T follicular helper cell (primary cell): ENCODE measurements at places on chromosomes 1 and 21.

- DNase-seq = no peak
These were observed 125.2 kb upstream of the KIAA0040 start for GRCh38 chr1:175317779-175318178.

DNA sequence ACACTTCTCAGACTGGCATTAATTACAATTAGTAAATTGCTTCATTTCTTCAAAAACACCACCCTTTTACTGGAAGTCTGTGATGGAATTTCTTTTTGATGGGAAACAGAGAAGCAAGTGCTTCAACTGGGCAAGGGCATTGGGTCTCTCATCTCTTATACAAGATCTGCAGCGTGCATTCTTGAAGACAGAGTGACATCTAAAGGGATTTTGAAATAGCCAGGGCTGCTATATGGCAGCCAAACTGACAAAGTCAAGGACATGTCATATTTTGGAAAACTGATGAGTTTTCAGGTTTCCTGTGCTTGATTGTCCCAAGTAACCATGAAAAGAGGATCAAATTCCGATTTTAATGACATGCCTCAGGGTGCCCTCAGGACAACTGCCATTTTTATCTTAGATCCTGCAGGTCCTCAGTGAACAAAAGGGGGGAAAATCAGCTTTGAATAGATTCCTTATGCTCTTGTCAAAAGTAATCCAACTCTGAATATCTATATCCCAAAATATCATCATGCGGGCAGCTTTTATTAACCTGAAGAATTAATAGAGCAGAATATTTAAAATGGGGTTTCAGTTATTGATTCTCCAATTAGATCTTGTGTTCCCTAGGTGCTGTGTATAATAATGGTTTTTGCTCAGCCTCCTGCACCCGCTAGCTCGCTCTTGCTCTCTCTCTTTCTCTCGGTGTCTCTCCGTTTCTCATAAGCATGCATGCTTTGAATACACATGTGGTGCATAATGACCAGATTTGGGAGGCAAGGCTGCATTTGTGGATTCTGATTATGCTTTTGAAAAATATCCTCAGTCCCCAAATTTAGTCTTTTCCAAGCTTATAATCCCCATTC, 221.8 kb downstream of the TTLL7 start:
- DNase-seq = no peak

- DNase-seq = no peak
These were observed 163.8 kb downstream of the EIF4G3 start for GRCh38 chr1:21012937-21013336.

DNA sequence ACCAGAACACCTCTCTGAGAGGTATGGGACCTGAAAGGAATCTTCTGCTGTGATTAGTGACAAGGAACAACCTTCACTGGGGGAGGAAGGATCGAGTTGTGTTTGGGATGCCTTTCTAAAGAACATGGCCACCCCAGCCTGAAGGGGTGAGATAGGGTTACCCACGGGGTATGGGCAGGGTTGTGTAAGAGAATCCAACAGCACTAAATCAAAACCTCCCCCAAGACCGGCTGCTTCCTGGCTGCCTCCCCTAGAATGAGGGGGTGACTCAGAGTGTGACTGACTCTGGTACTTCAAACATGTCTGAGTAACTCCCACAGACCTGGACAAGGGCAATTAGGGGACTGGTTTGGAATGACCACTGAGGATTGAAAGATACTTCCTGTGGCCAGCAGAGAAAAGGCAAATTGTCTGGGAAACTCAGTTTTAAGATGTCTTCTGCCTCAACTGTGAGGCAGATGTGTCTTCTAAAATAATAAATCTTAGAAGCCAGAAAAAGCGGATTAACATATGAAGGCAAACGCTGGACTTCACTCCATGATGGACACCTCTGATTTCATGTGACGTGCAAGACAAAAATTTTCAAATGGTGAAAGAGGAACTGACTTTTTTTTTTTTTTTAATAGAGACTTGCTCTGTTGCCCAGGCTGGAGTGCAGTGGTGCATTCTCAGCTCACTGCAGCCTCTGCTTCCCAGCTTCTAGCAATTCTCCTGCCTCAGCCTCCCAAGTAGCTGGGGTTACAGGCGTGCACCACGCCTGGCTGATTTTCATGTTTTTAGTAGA, 6.7 kb upstream of the PTPN14 start:
- no peak for DNase-seq

DNA sequence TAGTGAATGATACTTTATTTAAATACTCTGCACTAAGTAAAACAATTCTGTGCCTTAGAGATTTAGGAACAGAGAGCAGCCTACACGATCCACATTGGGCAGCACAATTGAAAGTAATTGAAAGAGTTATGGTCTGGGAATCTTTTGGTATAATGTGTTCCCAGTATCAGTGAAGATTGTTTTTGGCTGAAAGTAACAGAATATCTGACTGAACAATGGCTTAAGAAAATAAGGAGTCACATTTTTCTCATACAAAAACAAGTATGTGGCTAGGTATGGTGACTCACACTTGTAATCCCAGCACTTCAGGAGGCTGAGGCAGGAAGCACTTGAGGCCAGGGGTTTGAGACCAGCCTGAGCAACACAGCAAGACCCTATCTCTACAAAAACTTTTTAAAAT, 306.2 kb downstream of the NFIA start:
- no peak for DNase-seq

DNA sequence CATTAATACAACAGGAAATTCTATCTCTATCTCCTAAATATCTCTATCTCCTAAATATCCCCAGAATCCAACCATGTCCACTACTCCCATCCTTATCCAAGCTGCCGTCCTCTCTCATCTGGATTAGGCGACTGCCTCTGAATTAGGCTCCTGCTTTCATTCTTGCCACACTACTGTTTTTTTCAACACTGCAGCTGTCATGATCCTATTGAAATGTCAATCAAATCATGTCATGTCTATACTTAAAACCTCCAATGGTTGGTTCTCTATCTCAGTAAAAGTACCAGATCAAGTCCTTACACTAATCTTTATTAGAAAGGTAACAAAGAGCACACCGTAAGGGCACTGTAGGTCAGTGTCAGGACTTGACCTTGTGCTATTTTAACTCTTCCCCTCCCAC, 82.0 kb upstream of the NFIA start:
- DNase-seq = no peak

GRCh38 chr1:161506336-161507223, 1.3 kb downstream of the FCGR2A start:
- DNase-seq = no peak

- no peak for DNase-seq
These were observed 69.8 kb downstream of the TPR start for GRCh38 chr1:186304982-186305949.

DNA sequence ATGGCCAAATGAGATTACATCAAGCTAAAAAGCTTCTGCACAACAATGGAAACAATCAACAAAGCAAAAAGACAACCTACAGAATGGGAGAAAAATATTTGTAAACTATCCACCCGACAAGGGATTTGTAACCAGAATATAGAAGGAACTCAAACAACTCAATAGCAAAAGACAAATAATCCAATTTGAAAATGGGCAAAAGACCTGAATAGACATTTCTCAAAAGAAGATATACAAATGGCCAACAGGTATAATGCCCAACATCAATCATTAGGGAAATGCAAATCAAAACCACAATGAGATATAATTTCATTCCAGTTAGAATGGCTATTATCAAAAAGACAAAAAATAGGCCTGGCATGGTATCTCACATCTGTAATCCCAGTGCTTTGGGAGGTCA, 140.0 kb downstream of the GLUL start:
- no peak for DNase-seq

DNA sequence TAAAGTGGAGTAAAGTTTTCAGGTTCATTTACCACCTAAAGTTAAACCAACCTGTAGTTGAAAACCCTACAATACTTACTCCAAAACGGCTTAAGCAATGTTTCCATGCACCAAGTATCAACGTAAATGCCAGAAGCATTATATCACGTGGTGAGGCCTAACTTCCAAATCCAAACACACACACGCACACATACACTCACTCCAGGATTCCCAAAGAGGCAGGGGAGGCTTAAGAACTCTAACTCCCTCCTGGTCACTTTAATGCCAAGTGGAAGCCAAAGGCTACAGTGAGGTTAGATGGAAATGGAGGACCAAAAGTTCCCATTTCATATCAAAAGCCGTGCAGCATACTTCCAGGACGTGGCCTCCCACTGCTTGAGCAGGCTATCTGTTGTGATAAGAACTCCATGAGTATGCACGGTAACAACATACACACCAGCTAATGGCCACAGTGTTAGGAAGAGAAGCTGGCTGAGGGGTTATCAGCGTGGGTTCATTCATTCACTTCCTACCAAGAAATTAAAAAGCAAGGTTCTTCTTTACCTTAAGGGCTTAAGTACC, 224.1 kb downstream of the SLC45A1 start:
- no peak for DNase-seq

DNA sequence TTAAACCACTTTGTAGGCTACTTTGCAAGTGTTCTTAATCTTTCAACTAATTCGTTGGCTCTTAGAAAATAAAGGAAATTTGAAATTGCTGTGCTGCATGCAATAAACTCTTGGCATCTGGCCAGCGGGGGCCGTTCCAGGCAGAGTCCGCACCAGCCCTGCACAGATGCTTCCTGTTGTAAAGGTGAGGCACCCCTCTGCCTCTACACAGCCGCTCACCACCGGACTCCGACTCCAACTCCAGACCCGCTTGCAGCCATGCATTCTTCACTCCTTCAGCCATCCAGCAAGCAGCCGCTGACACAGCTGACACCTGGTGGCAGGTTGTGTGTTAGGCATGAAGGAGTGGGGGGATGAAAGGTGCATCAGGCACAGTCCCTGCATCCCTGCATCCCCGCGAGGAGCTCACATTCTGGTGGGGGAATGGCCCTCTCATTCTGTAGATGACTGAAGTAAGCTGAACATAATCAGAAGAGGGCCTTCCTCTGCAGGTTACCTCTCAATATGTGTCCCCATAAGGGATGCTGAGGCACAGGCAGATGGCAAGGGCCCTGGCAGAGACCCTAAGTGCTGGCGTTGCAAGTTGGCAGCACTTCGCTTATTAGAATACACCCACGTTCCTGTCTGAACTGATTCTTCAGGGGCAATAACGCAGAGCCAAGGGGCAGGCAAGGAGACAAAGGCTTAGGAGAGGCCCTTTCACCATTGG, 56.8 kb downstream of the GLIS1 start:
- peak; percentile 21 for DNase-seq

DNA sequence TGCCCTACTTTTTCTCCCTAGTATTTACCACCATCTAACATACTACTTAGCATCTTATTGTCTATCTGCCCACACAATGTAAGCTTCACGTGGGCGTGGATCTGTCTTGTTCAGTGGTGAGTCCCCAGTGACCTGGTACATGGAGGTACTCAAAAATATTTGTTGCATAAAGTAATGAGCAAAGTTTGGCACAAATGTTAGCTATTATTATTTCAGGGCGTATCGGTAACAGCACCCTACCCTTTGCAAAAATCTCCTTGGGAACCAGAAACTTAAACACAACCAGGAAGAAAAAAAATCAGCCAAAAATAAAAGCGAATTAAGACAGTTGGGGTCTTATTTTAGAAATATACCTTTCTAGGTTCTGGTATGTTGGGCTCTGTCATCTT, 454 bp upstream of the NENF start:
- DNase-seq = no peak

DNA sequence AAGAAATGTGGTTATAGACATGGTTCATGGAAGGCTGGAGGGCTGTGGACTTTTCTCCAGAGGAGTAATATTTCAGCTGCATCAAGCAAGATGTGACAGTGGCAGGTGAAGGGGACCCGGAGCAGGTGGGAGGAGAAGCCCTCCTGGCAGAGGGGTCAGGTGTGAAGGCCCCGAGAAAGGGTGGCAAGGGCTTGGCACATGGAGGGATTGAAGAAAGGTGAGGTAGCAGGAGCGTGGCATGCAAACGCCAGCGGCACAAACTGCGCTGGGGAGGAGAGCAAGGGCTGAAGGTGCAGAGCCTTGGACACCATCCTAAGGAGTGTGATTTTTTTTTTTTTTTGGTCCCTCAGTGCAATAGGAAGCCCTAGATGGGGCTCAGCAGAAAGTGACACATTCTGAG, 244.6 kb downstream of the TOMM20 start:
- DNase-seq = no peak

GRCh38 chr1:30965924-30966599, 57.5 kb upstream of the SDC3 start:
- DNase-seq = no peak

- no peak for DNase-seq
These were observed 63.0 kb downstream of the UBE2T start for GRCh38 chr1:202278751-202279150.

GRCh38 chr1:85359874-85360721, 83.7 kb upstream of the BCL10 start:
- no peak for DNase-seq
